Glutamatergic neuron (in vitro differentiated cells): ENCODE measurements at places on chromosomes 11 and 22. TPM values are rescaled to one million over a fixed set of nuclear protein-coding genes. Genes with fewer than 3 reads are reported as not detected.

DNA sequence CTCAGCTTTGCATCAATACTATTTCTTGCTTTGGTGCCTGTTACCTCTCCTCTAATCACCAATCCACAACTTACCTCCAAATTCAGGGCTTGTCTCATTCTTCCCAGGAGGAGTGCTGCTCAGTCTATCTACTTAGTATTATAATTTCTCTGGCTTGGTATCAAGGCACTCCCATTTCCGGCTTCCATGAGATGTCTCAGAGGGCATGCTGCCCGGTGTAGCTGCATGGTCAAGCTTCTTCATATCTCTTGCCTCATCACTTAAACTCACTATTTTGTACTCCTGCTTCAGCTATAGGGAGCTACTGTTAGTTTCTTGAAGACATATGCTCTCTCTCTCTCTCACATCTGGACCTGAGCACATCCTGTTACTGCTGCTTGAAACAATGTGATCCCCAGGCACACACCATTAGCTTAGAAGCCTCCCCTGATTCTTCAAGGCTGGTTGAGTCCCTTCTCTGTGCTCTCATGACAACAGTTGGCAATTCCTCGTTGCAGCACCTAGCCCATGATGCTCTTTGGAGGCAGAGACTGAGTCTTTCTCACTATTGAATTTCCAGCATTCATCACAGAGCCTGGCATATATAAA, 182.8 kb upstream of the SYN3 start:
- no peak for DNase-seq
- H3K4me1 ChIP-seq = no peaks in the 10 kb centered on the region
- H3K27me3 ChIP-seq = no peaks in the 10 kb centered on the region
- H3K4me3 ChIP-seq = no peak overlapping the region
- H3K27ac ChIP-seq = no peak overlapping the region
- no peaks in the 10 kb centered on the region for H3K36me3 ChIP-seq

- no peaks in the 10 kb centered on the region for H3K4me1 ChIP-seq
- no peak for DNase-seq
- H3K4me3 ChIP-seq = no peak overlapping the region
- no peak overlapping the region for H3K27ac ChIP-seq
- H3K27me3 ChIP-seq = peaks cover 2% of the 10 kb centered on the region
- H3K36me3 ChIP-seq = peaks cover 13% of the 10 kb centered on the region
Measured at GRCh38 chr11:113647856-113648255, 58.3 kb downstream of the TMPRSS5 start.

GRCh38 chr11:83191491-83191890, 2.0 kb upstream of the ANKRD42 start:
- no peak for DNase-seq
- H3K36me3 ChIP-seq = no peaks in the 10 kb centered on the region
- H3K27ac ChIP-seq = no peak overlapping the region
- peak overlapping the region; percentile 14 for H3K4me3 ChIP-seq
- peaks cover 10% of the 10 kb centered on the region for H3K27me3 ChIP-seq
- peaks cover 12% of the 10 kb centered on the region for H3K4me1 ChIP-seq

DNA sequence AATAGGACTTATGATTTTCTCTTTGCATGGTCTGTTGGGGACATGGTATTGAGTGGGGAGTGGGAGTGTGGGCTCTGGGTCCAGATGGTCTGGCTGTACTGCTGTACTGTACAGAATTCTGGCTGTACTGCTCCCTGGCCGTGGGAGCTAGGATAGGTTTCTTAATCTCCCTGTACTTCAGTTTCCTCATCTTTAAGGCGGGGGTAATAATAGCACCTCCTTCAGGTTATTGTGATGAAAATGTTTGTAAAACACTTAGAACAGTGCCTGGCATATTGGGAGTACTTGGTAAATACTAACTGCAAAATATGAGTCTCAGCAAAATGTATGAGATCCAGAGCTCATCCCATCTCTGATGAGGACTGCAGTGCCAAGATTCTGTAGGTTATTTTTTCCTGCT, 198.6 kb downstream of the KIF18A start:
- H3K4me1 ChIP-seq = no peaks in the 10 kb centered on the region
- DNase-seq = no peak
- H3K36me3 ChIP-seq = no peaks in the 10 kb centered on the region
- H3K27me3 ChIP-seq = peaks cover 2% of the 10 kb centered on the region
- H3K4me3 ChIP-seq = no peak overlapping the region

DNA sequence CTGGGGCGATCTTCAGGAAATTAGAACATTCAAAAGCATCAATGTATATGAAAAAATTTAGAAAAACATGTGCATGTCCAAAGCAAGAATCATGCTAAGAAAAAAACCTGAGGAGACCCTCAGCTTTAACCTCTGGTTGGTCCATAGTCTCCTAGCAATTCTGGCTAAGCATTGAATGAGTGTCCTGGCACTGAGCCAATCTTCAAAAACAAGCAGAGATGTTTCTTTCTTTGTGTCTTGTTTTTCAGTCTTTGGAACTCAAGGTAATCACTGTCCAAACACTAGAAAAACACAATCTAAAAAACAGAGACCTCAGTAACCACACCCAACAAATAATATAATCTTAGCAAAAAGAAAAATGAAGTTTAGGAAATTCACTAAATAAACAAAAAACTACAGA, 205.4 kb upstream of the CARD18 start:
- no peaks in the 10 kb centered on the region for H3K4me1 ChIP-seq
- no peaks in the 10 kb centered on the region for H3K36me3 ChIP-seq
- no peak for DNase-seq
- H3K27me3 ChIP-seq = no peaks in the 10 kb centered on the region

DNA sequence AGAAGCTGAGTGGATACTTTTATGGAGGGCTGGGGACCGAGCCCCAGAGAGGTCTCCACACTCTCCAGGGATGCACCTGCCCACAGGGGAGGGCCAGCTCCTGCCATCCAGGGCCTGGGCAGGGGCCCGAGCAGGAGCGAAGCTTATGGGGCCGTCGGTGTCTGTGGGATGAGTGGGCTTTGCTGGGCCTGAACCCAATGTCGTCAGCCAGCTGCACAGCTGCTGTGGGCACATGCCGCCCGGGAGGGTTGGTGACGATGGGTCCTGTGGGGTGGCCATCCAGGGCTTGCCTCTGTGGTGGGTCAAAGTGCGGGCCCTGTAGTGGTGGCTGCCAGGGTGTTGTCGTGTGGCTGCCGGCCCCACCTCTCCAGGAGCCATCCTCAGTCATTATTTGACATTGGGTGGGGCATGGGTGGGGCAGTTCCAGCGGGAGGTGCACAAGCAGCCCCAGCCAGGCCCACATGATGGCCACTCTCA, 447.1 kb downstream of the TBC1D22A start:
- H3K27ac ChIP-seq = no peak overlapping the region
- peaks cover 14% of the 10 kb centered on the region for H3K27me3 ChIP-seq
- H3K36me3 ChIP-seq = peaks cover 9% of the 10 kb centered on the region
- H3K4me3 ChIP-seq = no peak overlapping the region
- no peak for DNase-seq

- peaks cover 2% of the 10 kb centered on the region for H3K27me3 ChIP-seq
- peaks cover 25% of the 10 kb centered on the region for H3K36me3 ChIP-seq
- DNase-seq = no peak
- no peak overlapping the region for H3K27ac ChIP-seq
Measured at GRCh38 chr22:42680648-42681047, 31.5 kb upstream of the CYB5R3 start.

DNA sequence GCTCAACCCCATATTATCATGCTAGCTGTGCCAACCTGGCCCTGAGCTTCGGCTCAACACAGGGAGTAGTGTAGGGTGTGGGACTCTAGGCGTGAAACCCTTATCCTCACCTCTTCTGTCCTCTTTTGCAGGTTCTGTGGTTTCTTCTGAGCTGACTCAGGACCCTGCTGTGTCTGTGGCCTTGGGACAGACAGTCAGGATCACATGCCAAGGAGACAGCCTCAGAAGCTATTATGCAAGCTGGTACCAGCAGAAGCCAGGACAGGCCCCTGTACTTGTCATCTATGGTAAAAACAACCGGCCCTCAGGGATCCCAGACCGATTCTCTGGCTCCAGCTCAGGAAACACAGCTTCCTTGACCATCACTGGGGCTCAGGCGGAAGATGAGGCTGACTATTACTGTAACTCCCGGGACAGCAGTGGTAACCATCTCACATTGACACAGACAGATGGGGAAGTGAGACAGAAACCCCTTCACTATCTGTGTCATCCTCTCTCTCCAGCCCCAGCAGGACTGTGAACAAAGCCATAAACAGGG, 76.4 kb downstream of the GGTLC2 start:
- no peak overlapping the region for H3K4me3 ChIP-seq
- no peaks in the 10 kb centered on the region for H3K27me3 ChIP-seq
- H3K27ac ChIP-seq = no peak overlapping the region
- no peaks in the 10 kb centered on the region for H3K4me1 ChIP-seq
- DNase-seq = no peak

- H3K27me3 ChIP-seq = peaks cover 17% of the 10 kb centered on the region
- H3K36me3 ChIP-seq = no peaks in the 10 kb centered on the region
- peaks cover 36% of the 10 kb centered on the region for H3K4me1 ChIP-seq
- DNase-seq = peak; percentile 76
Measured at GRCh38 chr11:8262552-8263108, 1.0 kb downstream of the LMO1 start.

GRCh38 chr11:31050061-31050765, 319.3 kb downstream of the DCDC1 start:
- H3K4me1 ChIP-seq = no peaks in the 10 kb centered on the region
- H3K27me3 ChIP-seq = peaks cover 3% of the 10 kb centered on the region
- H3K36me3 ChIP-seq = no peaks in the 10 kb centered on the region
- DNase-seq = no peak

- no peaks in the 10 kb centered on the region for H3K36me3 ChIP-seq
- peaks cover 1% of the 10 kb centered on the region for H3K27me3 ChIP-seq
- no peaks in the 10 kb centered on the region for H3K4me1 ChIP-seq
- H3K27ac ChIP-seq = no peak overlapping the region
- H3K4me3 ChIP-seq = no peak overlapping the region
- DNase-seq = no peak
Measured at GRCh38 chr11:82750643-82751139, 17.0 kb upstream of the FAM181B start.

DNA sequence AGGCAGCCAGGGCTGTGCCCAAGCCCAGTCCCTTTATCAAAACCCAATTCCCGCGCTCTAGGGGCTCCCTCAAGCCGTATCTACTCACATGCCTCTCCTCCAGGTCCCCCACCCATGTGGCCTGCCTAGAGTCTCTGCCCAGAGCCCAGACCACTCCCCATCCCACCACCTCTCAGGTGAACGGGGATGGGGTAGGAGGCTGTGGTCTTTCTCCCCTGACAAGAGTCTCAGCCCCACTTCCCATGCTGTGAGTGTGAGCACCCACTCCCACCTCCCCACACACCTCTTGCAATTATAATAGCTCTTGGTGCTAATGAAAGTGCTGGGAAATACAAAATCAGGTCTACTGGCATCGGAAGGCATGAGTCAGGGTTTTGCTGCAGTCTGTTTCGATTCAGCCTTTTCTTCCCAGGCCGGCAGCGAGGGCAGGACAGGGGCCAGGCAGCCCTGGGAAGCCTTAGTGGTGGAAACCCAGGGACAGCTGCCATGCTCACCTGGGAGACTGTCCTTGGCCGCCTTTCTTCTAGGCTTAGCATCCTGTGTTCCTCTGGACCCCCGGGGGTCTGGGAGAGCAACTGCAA, 16.7 kb upstream of the TMPRSS4 start:
- peaks cover 5% of the 10 kb centered on the region for H3K36me3 ChIP-seq
- H3K27ac ChIP-seq = no peak overlapping the region
- H3K4me1 ChIP-seq = peaks cover 2% of the 10 kb centered on the region
- H3K27me3 ChIP-seq = peaks cover 8% of the 10 kb centered on the region
- no peak for DNase-seq
- H3K4me3 ChIP-seq = no peak overlapping the region

GRCh38 chr22:39939830-39940229, 20.4 kb upstream of the TMA7B start:
- H3K4me3 ChIP-seq = no peak overlapping the region
- no peak for DNase-seq
- H3K27ac ChIP-seq = no peak overlapping the region
- H3K27me3 ChIP-seq = no peaks in the 10 kb centered on the region
- H3K4me1 ChIP-seq = peaks cover 9% of the 10 kb centered on the region
- no peaks in the 10 kb centered on the region for H3K36me3 ChIP-seq

DNA sequence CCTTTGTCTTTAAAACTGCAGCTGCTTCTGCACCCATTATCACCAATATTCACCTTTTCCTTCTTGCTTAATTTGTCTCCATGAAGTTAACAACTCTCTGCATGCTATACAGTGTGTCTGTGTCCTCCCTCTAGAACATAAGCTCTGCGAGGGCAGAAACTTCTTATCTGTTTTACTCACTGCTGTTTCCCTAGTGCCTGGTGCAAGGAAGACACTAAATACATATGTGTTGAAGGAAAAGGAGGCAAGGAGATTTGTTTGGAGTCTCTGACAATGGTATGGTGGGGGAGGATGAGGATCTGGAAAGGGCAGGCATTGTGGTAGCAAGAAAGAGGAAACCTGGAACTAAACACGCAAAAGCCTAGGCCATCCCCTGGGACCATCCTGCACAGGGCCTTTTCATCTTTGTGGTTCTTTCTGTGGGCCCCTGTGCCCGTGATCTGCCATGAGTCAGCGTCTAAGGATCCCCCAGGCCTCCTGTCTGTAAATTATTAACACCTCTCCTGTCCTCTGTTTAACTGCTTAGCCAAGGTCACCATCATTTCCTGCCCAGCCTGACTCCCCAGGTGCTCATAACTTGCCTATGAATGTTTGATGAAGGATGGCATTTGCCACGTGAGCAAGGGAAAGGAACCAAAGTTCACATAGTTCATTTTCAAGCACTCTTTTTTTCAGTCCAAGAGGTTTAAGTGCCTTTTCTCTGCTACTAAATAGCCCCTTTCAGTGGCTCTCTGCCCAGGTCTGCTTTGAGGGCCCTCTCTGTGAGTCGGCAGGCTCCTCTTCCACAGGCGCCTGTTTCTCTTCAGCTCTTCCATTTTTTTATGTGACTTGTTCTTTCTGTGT, 131.1 kb downstream of the RASSF10 start:
- H3K4me1 ChIP-seq = peaks cover 2% of the 10 kb centered on the region
- DNase-seq = no peak
- no peaks in the 10 kb centered on the region for H3K36me3 ChIP-seq
- H3K27ac ChIP-seq = no peak overlapping the region
- no peaks in the 10 kb centered on the region for H3K27me3 ChIP-seq

GRCh38 chr11:74602637-74603556, 10.5 kb downstream of the POLD3 start:
- no peaks in the 10 kb centered on the region for H3K36me3 ChIP-seq
- no peak overlapping the region for H3K4me3 ChIP-seq
- no peaks in the 10 kb centered on the region for H3K27me3 ChIP-seq
- H3K27ac ChIP-seq = no peak overlapping the region

DNA sequence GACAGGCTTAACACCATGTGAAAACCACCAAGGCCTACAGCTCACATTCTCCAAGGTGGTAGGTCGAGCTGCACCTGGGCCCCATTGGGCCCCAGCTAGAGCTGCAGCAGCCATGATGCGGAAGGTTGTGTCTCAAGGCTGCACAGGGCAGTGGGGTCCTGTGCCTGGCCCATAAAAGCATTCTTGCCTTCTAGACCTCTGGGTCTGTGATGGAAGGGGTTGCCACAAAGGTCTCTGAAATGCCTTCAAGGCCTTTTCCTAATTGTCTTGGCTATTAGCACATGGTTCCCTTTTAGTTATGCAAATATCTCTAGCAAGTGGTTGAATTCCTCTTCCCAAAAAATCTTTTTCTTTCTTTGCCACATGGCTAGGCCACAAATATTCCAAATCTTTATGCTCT, 52.5 kb upstream of the C11orf58 start:
- no peaks in the 10 kb centered on the region for H3K36me3 ChIP-seq
- no peaks in the 10 kb centered on the region for H3K4me1 ChIP-seq
- no peak overlapping the region for H3K27ac ChIP-seq
- no peak for DNase-seq

Gene SCGB1D2
- not detected for total RNA-seq

Gene VSIG2
- not detected for total RNA-seq

Gene C11orf21
- total RNA-seq = not detected

Gene LRRC55
- total RNA-seq = 29.0 TPM

Gene SPI1
- not detected for total RNA-seq

Gene MUC2
- total RNA-seq = not detected

Gene SYCE3
- not detected for total RNA-seq

Gene BBS1
- total RNA-seq = 37.3 TPM

Gene MS4A4A
- total RNA-seq = not detected

Gene LRRC74B
- total RNA-seq = not detected
